ENCODE measurements at places on chromosomes 6 and 20.

GRCh38 chr20:10731190-10731965 lies 57.6 kb upstream of the JAG1 start:
- DNase-seq, result no peak

DNA sequence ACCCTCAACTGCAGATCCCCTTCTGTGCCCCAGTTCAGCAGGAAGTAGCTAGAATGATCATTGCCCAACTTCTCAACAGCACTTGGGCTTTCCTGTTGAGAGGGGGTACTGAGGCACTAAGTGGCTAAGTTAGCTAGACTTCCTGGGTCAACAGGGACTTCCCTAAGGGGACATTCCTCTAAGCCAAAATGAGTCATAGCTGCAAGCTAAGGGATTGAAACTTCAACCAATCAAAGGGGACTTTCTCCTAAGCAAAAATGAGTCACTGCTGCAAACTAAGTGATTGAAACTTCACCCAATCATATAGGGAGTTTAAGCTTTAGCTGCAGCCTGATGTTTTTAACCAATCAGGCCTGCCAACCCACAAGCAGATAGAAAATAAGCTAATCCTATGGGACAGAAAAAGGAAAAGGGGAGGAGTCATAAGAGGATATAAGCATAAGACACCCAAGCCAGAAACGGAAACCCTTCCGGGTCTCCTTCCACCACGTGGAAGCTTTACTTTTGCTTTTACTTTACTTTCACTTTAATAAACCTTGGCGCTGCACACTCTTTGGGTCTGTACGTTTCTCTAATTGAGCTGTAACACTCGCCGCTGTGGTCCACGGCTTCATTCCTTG lies 659.0 kb upstream of the HS3ST5 start:
- DNase-seq, result no peak

GRCh38 chr6:170160628-170161611 lies 130.0 kb downstream of the DLL1 start:
- no peak for DNase-seq

GRCh38 chr6:129494099-129494498 lies 215.9 kb downstream of the ARHGAP18 start:
- DNase-seq, result no peak

- DNase-seq, result no peak
Observed at GRCh38 chr6:5090603-5091002, 5.5 kb downstream of the PPP1R3G start.

DNA sequence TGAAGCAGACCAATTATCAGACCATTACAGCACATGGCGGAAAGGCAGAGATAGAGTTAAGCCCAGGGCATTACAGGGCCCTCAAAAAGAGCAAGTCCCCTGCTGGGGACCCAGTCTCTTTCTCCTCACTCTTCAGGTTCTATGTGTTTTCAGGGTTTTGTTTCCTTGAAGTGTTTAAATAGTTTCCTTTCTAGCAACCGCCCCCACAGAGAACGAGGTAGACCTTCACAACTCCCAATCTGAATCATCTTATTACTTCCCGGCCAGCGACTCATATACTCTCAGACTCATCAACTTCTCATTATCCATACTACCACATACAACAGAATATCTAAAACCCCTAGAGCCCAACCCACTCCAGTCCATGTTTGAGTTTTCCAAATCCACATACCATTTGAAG lies 526.6 kb upstream of the ARID1B start:
- DNase-seq, result peak; percentile 33

DNA sequence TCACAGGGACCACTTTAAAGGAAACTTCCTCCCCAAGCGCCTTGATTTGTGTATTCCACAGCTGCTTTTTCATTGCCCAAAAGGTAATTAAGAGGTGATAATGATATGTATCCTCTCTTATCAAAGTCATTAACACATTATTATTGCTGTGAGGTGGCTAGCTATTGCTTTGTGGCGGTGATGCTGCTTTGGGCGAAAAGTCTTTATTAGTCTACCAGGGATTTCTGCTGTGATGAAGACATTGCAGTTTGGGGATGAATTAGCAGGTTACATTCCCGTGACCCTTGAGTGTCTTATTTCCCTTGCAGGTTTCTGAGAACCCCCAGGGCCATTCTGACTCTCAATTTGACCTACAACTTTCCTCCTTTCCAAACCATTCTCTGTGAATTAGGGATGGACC lies 143.4 kb upstream of the SOX4 start:
- no peak for DNase-seq

DNA sequence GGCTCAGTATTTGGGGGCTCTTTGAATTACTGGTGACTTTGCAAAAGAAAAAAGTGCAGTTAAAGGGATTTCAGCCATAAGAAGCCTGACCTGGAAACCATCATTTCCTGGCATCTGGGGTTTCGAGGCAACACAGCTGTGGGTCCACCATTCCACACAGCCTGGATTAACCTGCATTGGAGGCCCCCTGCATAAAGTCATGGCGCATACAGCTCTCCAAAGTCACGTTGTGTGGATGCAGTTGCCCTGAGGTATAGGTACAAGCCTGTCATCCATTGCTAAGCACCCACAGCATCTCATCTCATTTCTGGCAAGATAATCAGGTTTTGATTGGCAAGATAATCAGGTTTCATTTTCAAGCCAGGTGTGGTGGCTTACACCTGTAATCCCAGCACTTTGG lies 54.5 kb upstream of the TAGAP start:
- no peak for DNase-seq

- DNase-seq, result peak; percentile 80
Observed at GRCh38 chr6:26240157-26241032, 124.6 kb upstream of the BTN3A2 start.

- no peak for DNase-seq
Observed at GRCh38 chr6:117264692-117265409, 507 bp upstream of the VGLL2 start.

GRCh38 chr6:3293271-3294155 lies 34.8 kb downstream of the PSMG4 start:
- no peak for DNase-seq

DNA sequence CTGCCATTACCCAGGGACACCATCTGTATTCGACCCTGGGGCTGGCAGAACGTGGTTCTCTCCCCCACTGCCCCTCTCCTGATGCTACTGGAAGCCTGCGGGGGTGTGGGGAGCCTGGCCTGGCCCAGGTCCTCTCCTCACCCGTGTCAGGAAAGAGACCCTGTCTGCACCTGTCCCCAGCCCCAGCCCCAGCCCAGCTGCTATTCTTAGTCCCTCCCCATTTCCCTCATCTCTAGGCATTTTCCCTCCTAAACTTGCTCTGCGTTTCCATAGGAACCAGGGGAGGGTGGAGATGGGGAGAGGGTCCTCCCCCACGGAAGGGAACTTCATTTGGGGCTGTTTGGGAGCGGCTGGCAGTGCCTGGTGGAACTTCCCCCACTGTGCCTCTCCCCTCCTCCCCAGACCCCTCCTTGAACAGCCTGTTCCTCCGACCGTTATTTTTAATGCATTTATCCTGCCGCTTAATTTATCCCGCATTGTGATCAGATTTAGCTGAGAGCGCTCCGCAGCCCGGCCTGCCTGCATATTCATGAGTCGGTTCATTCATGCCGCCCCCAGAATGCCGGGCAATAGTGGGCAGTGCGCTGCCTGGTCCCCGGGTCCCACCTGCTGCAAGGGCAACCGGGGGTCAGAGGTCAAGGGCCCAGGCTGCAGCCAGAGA lies 31.8 kb upstream of the DLGAP4 start:
- peak; percentile 15 for DNase-seq

- DNase-seq, result no peak
Observed at GRCh38 chr20:3406481-3407039, 909 bp downstream of the DNAAF9 start.

GRCh38 chr6:36754582-36755434 lies 57.2 kb downstream of the RAB44 start:
- no peak for DNase-seq

- DNase-seq, result no peak
Observed at GRCh38 chr6:149889326-149889725, 8.6 kb downstream of the RAET1E start.

DNA sequence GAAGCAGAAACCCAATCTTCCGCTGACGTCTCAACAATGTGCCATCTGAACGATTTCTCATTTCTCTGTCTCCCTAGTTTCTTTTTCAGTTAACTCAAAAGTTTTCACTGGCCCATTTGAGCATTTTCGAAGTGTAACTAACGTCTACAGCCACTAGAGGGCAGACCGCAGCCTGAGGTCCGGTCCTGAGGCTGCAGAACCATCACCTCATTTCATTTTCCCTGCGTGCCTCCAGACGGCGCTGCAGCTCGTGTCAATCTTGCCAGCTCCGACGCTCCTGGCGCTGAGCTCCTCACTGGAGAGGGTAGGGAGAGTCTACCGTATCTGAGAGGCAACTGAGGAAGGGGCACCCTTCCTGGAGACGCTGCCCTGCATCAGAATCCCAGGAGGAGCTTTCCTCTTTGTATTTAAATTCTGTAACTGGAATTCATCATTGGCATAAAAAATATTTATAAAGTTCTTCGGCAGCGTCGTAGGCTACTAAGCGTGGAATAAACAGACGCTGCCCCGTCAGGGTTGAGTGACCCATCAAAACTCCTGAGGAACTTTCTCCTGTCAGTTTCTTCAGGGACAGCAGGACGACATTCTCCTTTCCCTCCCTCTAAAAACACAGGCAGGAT lies 28.5 kb upstream of the DTNBP1 start:
- peak; percentile 82 for DNase-seq
